ENCODE measurements at places on chromosomes 5 and 9. TPM values are rescaled to one million over a fixed set of nuclear protein-coding genes. Genes with fewer than 3 reads are reported as not detected.

The AK1 gene
- total RNA-seq = 25.3 TPM

The MLANA gene
- total RNA-seq = not detected

The GAS1 gene
- total RNA-seq = 26.8 TPM

The RNF180 gene
- 48.9 TPM for total RNA-seq

The PCDHGC4 gene
- 87.3 TPM for total RNA-seq

The ZNF608 gene
- total RNA-seq = 80.9 TPM

The BTNL3 gene
- total RNA-seq = not detected

The AFAP1L1 gene
- 5.2 TPM for total RNA-seq

The OLFM1 gene
- 75.5 TPM for total RNA-seq

The ENTPD8 gene
- total RNA-seq = not detected

The SLC30A5 gene
- total RNA-seq = 37.1 TPM

The ADRB2 gene
- total RNA-seq = 0.74 TPM

The LAMC3 gene
- 2.7 TPM for total RNA-seq

The TMEM171 gene
- total RNA-seq = 0.49 TPM

The GRXCR2 gene
- not detected for total RNA-seq

The CEMIP2 gene
- total RNA-seq = 47.0 TPM

The ACTL7B gene
- not detected for total RNA-seq

The GARIN3 gene
- not detected for total RNA-seq

The ADAMTS6 gene
- 8.6 TPM for total RNA-seq

Data from temporal lobe (tissue), 4 donors.